ENCODE measurements at places on chromosomes 12 and 14.
A peak's percentile ranks its signal among the peaks of the same experiment; 100 is the strongest.

DNA sequence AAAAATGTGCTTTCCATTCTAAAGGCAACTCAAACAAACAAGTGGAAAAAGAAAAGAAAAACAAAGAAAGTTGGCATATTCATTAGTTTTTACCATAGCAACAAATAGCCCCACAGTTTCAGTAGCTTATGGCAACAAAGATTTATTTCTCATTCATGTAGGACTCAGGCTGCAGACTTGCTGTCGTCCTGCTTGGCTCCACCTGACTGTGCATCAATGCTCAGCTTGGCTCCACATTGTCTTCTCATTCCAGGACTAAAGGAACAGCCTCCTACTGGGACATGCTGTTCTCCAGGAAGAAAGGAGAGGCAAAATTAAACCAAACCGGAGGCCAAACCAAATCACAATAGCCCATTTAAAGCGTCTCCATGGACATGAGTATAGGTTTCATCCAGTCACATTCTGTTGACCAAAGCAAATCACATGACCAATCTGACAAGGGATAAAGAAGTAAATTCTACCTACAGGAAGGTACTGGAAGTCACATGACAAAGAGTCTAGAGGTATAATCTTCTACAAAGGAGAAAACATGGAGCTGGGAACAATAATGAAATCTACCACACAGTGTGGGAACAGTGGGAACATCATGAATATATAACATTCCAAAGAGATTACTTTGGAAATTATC lies 222.5 kb downstream of the PIK3C2G start:
- no peak for DNase-seq

- DNase-seq: no peak
Observed at GRCh38 chr14:77105145-77105939, 7.3 kb downstream of the CIPC start.

DNA sequence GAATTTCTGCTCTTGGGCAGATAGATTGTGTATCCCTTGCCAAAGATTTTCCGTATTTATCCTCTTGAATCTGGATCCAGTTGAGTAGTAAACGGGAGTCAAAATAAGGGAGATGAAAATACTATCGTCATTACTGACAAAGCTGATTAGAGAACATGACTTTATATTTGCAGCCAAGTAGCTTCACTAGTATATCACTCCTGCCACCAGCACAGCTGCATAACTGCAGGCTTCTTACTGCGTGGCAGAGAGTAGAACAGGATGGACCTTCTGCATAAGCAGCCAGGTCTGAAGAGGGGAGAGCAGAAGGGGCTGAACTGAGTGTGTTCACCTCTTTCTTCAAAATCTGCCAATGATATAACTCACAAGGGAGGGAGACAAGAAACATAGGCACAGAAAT lies 283.7 kb downstream of the FBXL14 start:
- no peak for DNase-seq

GRCh38 chr12:50187084-50187900 lies 20.1 kb upstream of the CERS5 start:
- DNase-seq: no peak

- DNase-seq: peak; percentile 51
Observed at GRCh38 chr12:121465921-121466793, 66.2 kb downstream of the RNF34 start.

GRCh38 chr14:73749706-73750530 lies 35.7 kb upstream of the PNMA1 start:
- no peak for DNase-seq

DNA sequence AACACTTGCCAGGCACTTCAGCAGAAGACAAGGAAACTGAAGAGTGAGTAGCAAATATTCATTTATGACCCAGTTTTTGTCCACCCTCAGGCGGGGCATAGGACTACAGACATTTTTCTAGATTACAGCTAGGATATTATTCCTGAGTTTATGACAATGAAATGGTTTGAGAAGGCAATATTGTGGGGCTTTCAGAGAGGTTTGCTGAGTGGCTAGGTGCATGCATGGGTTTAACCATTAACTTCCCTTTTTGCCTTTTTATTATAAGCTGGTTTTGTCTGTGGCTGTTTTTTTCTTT lies 104.0 kb upstream of the BCAT1 start:
- no peak for DNase-seq

GRCh38 chr14:64005822-64006221 lies 153.0 kb downstream of the SYNE2 start:
- no peak for DNase-seq

- no peak for DNase-seq
Observed at GRCh38 chr12:56114084-56114483, 2.3 kb upstream of the RPL41 start.

GRCh38 chr12:111436811-111437210 lies 31.1 kb downstream of the SH2B3 start:
- DNase-seq: no peak

DNA sequence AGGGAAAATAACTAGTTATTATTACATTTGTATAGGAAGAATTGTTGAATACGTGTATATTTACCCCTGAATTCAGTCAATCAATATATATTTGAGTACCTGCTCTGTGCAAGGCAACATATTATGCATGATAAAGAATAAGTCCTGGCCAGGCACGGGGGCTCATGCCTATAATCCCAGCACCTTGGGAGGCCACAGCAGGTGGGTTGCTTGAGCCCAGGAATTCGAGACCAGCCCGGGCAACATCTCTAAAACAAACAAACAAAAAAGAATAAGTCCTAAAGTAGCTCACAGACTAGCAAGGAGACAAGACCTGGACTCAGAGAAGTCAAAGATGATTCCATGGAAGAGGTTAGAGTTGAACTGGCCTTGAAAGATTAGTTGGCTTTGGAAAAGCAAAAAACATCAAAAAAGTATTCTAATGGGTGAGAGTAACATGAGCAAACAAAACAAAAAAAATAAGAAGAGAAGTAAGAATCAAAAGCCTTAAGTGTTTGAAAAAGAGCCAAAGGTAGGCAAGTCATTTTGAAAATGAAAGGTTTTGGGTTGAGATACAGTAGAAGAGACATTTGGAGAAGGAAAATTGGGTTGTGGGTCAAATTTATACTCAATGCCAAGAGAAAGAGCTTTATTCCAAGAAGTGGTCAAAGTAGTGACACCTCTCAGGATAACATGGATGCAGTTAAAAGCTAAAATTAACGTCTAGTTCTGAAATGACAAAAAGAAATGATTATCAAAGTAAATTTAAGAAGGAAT lies 115.2 kb upstream of the BCAT1 start:
- no peak for DNase-seq

DNA sequence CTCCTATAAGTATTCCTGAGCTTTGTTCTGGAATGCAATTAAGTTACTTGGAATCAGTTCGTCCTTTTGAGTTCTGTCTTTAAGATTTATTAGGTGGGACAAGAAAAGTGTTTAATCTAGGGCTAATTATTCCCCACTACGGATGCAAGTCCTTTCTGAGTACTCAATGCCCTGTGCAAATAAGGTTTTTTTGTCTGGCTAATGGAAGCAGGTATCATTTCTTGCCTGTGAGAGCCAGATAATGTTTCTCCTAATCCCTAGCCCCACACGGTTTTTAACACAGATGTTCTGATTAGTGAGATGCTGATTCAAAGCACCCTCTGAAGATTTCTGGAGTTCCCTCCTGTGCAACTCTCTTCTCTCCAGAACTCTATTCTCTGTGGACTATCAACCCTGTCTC lies 296.6 kb upstream of the PRICKLE1 start:
- no peak for DNase-seq

DNA sequence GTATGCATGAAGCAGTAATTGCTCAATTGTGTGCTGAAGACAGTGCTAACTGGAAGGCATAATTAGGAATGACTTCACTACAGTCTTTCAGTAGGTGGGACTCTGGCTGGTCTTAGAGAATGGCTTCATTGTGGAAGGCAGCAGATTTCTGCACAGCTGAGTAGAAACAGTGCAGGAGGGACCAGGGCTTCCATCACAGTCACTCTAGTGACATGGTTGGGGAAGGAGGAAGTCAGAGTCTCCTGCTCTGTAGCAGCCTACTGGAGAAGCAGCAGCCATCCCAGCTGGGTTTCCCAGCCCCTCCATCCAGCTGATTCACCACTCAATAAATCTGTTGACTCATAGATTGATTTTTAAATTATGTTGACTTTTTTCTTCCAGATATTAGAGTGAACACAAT lies 80.6 kb upstream of the DBX2 start:
- no peak for DNase-seq

DNA sequence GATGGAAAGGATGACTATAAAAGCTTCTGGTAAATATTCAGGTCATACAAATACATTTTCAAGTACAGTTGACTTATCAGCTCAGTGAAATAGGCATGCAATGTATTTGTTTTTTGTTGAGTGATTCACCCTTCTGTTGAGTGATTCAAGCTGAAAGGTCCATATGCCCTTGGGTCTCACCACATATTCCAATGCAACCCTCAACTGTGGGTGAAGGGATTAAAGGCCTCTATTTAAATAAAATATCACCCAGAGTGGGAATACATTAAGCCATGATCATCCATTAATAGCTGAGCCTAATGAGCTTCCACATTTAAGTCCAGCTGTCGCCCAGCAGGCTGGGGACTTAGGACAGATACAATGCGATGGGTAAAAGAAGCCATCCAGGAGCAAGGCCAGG lies 120.2 kb downstream of the CRACR2A start:
- DNase-seq: no peak

DNA sequence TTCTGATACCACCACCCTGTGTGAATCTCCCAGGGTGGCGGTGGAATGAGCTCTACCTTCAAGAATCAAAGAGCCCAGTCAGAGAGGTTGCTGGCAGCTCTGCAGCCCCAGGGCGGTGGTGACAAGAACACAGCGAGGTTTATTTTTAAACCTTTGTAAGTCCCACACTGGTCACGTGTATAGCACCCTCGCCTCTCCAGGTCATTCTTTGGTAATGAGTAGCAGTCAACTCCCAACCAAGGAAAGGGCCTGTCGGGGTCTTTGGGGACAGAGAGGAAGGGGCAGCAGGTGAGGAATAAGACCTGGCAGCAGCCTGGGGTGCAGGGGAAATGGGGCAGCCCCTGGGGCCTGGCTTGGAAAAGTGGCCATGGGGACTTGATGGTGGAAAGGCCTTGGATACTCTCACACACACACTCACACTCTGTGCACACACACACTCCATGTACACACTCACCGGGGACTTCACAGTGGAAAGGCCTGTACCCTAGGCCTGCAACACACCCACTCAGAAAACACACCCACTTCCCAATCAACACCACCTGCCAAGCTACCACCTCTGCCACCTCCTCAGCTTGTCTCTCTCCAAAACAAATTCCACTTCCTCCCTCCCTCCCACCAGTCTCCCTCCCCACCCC lies 178.6 kb downstream of the DPF3 start:
- no peak for DNase-seq

- DNase-seq: no peak
Observed at GRCh38 chr12:92299744-92300143, 154.1 kb upstream of the BTG1 start.

DNA sequence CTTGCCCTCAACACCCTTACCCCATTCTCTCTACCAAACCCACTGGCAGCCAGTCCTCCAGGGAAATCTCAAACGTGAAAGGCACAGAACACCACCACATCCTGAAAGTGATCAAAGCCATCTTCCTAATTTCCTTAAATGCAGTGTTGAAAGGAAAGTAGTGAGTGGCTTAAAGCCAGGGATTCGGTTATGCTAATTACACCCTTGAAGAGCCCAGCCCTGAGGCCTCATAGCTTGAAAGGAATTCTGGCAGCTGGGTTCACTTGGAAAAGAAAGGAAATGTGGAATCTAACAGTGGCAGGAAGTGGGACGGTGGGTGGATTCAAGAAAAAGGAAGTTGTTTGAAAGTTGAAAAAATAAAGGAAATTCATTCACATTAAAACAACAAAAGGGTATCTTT lies 73.0 kb upstream of the FICD start:
- DNase-seq: no peak

DNA sequence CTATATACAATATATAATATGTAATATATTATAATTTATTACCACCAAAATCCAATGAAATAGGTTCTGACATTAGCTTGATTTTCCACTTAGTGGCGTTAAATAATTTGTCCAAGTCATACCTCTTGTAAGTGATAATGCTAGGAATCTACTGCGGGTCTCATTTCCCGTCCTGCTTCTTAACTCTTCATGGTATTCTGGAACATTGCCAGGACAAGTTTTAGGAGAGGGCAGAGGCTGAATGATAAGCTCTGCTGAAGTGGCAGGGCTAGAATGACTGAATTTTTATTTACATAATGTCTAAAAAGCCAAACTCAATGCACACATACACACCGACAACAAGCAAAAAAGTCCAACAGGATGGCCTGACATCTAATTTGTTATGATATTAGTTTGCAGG lies 70.4 kb upstream of the PTPRQ start:
- no peak for DNase-seq

DNA sequence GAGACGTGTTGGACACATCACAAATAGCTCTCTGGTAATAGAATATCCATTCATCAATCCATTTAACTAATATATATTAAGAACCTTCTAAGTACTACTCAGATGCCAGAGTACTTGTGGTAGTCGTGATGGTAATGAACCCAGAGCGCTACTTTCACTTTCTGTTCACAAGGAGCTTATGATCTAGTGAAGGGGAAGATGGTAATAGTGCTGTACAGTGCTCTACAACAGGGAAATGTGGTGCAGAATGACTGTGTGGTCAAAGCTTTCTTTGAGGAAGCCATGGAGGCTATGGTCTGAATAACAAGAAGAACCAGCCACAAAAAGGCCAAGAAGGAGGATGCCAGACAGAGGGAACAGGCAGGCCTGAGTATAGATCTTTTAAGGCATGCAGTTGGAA lies 212.0 kb downstream of the PTPRO start:
- no peak for DNase-seq

DNA sequence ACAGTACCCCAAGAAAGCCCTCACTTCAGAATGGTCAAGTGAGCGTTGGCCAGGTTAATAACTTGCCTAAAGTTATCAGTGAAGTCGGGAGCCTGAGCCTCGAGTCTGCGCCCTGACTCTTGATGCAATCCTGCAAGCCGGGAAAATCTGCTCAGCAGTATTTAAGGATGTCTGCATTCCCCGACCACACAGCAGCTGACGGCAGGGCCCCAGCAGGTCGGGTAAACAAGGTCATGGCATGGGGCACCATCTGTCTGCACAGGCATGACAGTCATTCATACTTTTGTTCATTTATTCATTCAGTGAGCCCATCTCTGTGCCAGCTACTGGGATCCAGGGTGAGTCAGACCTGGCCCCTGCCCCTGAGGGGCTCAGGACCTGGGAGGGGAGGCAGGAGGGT lies 11.1 kb downstream of the ABCB9 start:
- no peak for DNase-seq

- DNase-seq: no peak
Observed at GRCh38 chr14:95003099-95003960, 154.0 kb downstream of the DICER1 start.

- no peak for DNase-seq
Observed at GRCh38 chr12:53227836-53228235, 4.2 kb downstream of the RARG start.

- no peak for DNase-seq
Observed at GRCh38 chr12:70692681-70693288, 55.6 kb upstream of the PTPRB start.
